LoVo (cell line): ENCODE measurements at places on chromosomes 1 and 21.

- DNase-seq = no peak
These were observed 110.2 kb upstream of the APP start for GRCh38 chr21:26280775-26281174.

DNA sequence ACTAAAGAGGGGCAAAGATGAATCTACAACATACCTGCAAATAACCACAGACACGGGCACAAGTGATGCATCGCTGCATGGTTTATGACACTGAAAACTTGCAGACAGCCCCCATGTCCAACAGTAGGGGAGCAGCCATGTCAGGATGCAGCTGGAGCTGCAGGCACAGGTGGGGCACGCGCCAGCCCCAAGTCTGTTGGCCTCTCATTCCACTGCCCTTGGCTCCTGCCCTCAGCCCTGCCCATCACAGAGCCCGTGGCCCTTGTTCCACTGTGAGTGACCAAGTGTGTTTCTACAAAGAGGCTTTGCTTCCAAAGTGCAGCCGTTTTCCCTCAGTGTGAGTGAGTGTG, 3.2 kb upstream of the PADI4 start:
- DNase-seq = no peak

- DNase-seq = no peak
These were observed 130.6 kb upstream of the BRINP3 start for GRCh38 chr1:190608282-190608681.

- no peak for DNase-seq
These were observed 147.1 kb downstream of the GLUL start for GRCh38 chr1:182244451-182244850.

DNA sequence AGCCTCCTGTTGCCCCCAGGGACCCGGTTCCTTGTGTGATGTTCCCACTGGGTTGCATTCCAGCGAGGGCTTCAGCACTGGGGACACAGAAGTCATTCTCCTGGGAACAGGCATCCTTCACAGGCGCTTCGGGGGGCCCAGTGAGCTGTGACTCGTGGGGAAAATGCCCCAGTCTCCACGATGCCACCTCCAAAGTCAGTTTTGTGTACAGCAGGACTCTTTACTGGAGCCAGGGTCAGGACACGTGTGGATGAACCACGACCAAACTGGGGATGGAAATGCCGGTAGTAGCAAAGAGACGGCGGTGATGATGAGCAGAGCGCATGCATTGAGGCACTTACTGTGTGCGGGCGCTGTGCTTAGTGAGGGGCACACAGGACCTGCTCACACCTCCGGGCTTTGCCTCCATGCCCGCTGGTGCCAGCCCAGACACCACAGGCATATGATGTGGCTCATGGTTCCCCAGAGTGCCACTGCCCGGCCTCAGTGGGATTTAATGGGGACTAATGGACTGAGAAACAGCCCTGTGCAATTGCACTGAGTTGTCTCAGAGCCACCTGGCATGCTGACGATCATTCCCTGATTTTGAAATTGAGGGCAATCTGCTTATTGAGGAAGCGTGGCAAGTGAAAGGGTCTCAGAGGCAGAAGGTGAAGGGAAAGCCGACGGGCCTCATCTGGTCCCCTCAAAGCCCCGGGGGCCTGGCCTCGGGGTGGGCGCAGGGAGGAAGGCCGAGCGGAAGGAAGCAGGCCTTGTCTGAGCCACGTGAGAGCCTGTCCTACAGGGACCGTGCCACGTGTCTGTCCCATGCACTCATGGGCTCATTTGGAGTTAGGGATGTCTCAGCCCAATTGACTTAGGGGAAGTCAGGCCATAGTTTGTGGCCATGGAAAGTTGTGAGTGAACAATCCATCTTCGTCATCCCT, 91.4 kb downstream of the PDE9A start:
- no peak for DNase-seq

GRCh38 chr1:180675586-180675985, 43.8 kb downstream of the XPR1 start:
- DNase-seq = peak; percentile 47

- DNase-seq = no peak
These were observed 138.9 kb upstream of the DMRTA2 start for GRCh38 chr1:50562106-50562505.

GRCh38 chr1:37120279-37120678, 86.0 kb upstream of the GRIK3 start:
- DNase-seq = no peak

DNA sequence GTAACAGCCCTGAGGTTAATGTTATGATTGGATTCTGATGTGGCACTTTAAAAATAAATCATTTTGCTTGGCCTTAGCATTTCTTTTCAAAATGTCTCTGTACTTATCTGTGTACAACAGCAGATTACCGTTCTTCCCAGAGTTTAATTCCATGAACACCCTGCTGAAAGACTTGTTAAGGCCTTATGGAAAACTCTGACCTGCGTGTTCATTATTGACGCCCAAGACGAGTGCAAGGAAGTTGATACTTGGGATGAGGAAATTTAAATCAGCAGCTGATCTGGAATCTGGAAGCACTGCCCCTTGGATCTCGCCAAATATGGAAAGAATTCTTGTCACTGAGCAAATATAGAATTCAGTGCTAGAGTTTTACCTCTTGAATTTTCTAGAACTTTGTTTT, 6.7 kb downstream of the ERG start:
- no peak for DNase-seq

DNA sequence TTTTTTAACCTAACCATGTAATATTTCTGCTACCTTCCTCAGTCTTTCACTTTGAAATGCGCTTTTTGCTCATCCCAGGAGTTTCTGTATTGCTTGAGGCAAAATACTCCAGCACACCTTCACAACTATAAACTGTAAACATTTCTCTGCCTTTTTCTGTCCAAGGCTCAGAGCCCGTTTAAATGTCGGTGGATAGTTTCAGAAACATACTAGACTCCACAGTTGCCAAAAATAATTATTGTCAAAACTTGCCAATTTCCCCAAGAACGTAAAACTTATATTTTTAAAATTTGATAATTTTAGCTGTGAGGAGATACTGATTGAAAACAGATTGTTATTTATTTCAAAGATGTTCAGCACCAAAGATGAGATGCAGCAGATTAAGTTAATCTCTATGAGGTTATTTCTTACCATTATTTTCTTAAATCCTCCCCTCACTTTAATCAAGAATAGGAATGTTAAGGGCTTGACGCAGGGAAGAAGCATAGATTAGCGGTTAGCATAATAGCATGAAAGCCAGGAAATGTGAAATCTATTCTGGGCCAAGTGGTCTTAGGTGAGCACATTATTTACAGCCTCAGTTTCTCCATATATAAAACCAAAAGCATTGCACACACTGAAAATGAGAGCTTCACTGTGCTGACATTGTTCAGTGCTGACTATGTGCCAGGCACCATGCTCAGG, 91.5 kb upstream of the ESRRG start:
- DNase-seq = no peak

DNA sequence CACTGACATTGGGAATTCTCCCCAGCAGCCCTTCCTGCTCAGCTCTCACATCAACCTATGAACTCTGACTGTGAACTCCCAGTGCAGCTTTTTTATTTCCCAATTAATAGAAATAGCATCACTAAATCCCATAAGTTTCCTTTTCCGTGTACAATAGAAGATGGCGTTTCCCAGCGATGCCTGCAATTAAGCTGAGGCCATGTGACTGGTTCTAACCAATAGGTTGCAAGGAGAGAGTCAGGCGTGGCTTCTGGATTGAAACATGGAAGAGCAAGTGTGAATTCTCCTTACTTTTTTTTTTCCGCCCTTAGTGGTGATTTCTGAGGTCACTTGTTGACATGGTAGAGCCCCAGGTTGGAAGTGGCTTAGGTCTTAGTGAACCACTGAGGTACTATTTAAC, 59.0 kb upstream of the IGSF5 start:
- no peak for DNase-seq

DNA sequence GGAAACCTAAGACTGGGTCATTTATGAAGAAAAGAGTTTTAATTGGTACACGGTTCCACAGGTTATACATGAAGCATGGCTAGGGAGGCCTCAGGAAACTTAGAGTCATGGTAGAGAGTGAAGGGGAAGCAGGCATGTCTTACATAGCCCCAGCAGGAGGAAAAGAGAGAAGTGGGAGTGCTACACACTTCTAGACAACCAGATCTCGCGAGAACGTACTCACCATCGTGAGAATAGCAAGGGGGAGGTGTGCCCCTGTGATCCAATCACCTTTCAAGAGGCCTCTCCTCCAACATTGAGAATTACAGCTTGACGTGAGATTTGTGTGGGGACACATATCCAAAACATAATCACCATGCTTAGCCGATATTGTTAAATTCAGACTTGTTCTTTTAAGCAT, 62.8 kb downstream of the DYRK1A start:
- DNase-seq = no peak

DNA sequence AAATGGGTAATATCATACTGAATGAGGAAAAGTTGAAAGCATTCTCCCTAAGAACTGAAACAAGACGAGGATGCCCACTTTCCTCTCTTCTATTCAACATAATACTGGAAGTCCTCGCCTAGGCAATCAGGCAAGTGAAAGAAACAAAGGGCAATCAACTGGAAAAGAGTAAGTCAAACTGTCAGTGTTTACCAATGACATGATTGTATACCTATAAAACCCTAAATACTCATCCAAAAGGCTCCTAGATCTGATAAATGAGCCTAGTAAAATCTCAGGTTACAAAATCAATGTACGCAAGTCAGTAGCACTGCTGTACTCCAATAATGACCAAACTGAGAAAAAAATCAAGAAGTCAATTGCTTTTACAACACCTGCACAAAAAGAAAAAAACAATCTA, 575.8 kb upstream of the PRMT6 start:
- DNase-seq = no peak

DNA sequence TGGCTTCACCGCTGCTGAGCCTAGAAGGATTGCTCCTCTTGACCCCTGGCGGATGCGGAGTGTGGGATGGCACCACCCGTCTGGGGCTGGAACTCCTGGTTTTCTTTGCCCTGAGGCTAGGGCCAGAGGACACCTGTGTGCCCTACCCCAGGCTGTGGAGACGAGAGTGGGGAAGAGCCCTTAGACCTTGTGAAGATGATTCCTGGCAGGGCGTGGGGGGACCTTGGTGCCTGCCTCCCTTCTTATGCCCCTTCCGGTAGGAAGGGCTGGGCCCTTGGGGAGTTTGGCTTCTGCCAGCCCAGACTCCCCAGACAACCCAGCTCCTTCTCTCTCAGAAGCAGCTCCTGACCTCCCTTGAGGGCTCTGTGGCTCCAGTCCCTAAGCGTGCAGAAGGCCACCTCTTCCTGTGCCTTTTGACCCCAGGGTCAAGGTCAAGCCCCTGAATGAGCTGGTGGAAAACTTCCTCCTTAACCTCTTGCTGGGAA, 891 bp downstream of the RPS6KA1 start:
- DNase-seq = peak; percentile 39

- DNase-seq = no peak
These were observed 15.6 kb upstream of the HHAT start for GRCh38 chr1:210313046-210313595.

DNA sequence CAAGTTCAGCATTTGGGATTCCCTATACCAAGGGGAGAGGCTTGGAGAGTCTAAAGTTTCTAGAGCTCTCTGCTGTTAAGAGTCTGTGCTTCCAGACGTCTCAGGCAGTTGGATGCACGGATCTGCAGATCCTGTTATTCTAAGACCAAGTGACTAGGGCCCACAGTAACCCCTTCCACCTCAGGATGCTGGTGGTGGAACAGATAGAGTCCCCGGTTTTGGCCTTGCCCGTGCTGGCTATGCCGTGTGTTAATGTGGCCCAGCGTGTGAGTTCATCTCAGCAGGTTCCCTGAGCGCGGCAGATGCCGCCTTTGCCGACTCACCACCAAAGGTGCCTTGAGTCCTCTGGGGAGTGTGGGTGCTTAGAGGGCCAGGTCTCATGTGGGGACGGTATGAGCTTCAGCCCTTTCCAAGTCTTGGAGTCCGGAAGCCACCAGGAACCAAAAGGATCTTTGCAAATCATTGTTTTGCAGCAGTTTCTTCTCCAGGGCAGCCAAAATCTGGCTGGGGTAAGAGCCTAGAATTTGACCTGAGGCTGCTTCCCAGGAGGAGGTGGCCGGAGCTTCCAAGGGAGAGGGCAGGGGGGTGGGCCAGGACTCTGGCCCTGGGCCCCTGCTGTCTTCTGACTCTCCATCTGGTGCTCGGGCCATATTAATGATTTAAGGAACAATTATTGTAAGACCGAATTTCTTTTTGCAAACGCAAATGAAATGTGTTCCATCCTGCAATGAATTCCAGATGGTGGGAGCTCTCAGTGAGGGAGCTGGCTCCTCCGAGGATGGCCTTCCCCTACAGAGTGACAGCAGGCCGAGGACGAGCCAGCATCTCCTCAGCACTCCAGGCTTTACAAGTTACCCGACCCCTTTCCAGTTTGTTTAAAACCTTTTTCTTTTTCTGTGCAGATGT, 205.7 kb downstream of the FOXD2 start:
- no peak for DNase-seq

DNA sequence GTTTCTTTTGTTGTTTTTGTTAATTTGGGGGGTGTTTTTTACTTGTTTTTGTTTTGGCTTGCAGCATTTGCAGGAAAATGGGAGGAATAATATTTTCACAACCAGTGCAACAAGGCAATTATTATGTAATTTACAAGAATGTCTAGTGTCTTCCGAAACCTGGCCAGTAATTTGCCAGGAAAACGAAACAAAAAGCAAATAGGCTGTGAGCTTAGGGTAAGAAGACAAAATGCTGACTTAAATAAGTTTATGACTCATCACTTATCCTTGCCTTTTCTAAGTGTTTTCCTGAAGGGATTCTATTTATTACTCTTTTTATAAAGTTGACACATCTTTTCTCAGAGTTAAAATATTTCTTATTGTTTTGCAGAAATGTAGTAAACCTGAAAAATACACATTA, 49.8 kb downstream of the KCNT2 start:
- DNase-seq = peak; percentile 13

- DNase-seq = no peak
These were observed 2.1 kb downstream of the POU3F1 start for GRCh38 chr1:38044221-38045215.

GRCh38 chr21:42151148-42151947, 67.6 kb upstream of the ABCG1 start:
- DNase-seq = no peak

GRCh38 chr1:98210064-98210463, 289.2 kb upstream of the DPYD start:
- DNase-seq = peak; percentile 51

DNA sequence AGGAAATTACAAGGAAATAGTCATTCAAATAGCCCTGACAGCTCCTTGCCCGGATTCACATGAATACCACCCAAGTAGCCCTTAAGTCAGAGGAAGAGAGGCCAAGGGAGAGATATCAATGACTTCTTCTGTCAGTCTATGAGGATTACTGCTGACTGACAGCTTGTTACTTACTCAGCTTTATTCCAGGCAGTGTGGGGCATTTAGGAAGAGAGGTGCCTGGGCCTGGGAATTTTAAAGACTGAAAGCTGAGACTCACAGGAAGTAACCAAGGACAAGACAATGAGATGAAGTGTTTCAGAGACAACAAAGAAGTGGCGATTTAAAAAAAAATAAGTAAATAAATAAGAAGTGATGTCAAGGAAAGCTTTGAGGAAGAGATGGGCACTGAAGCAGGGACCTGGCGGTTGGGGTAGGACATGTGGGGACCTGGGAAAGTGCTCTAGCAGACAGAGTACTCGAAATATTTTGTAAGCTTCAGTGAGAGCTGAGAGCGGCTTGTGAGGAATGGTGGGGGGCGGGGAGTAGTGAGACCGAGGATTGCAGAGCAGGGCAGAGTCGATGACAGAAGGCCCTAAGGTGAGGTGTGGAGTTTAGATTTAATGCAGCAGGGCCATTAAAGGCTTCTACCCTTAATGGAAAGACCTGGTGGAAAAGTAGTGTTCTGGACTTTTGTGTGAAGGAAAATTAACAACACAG, 58.9 kb downstream of the ST3GAL3 start:
- no peak for DNase-seq

GRCh38 chr1:1250786-1251284, 4.3 kb upstream of the C1QTNF12 start:
- DNase-seq = no peak

- DNase-seq = no peak
These were observed 12.3 kb downstream of the CCDC185 start for GRCh38 chr1:223405507-223405906.
